ENCODE measurements at places on chromosomes 5 and 9. TPM values are rescaled to one million over a fixed set of nuclear protein-coding genes. Genes with fewer than 3 reads are reported as not detected.
A peak's percentile ranks its signal among the peaks of the same experiment; 100 is the strongest.

GRCh38 chr5:139686706-139687441, 38.7 kb downstream of the CXXC5 start:
- no peak for DNase-seq

DNA sequence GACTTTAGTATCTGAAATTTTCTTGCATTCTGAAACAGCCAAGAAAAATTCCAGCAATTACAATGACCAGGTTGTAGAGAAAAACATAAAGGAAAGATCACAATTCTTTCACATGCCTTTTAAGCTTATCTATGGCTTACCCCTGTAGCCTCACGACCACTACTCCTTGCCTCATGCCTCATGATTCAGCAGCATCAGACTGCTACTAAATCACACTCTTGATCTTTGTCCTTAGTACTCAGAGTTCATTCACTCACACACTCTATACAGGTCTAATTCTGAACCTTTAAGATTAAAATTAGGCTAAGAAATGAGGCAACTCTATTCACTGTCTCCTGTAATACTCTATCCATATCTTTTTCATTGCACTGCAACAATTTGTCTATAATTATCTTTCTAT, 415.1 kb downstream of the MLLT3 start:
- DNase-seq: no peak

DNA sequence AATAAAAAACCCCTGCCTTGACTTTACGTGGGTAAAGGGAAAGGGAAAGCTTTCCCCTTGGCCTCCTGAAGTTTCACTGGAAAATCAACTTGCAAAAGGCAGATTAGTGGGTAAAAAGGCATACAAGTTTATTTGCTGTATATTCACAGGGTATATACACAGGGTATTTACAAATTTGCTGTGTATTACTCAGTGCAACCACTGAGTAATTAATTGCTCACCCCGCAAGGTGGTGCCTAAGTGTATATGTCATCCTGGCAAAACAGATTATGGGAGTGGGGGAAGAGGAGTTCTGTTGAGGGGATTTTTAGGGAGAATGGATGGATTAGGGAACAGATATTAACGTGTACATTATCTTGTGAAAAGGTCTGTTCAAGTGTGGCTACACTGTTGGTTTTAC, 7.1 kb upstream of the RARS1 start:
- no peak for DNase-seq

GRCh38 chr9:105346273-105346672, 101.6 kb upstream of the FSD1L start:
- peak; percentile 43 for DNase-seq

GRCh38 chr5:5326115-5326758, 96.2 kb upstream of the ICE1 start:
- DNase-seq: no peak

KIF4B gene
- total RNA-seq: not detected

LCN1 gene
- total RNA-seq: not detected

PCDHA13 gene
- 6.7 TPM for total RNA-seq

ECSCR gene
- 9.4 TPM for total RNA-seq

SLC45A2 gene
- 0.66 TPM for total RNA-seq

PLPP7 gene
- 7.2 TPM for total RNA-seq

SPATA6L gene
- 25.0 TPM for total RNA-seq

CDX1 gene
- total RNA-seq: 0.29 TPM

Data from mucosa of gallbladder (tissue), 1 donor.